Peyer's patch (tissue), 4 donors: ENCODE measurements at places on chromosomes 1 and 21. TPM values are rescaled to one million over a fixed set of nuclear protein-coding genes. Genes with fewer than 3 reads are reported as not detected.

Gene SYPL2
- not detected for total RNA-seq

Gene MCOLN2
- total RNA-seq: 5.6 TPM

Gene KCNJ10
- total RNA-seq: not detected

Gene KLF17
- total RNA-seq: not detected

Gene CGN
- total RNA-seq: 154 TPM

- no peaks in the 10 kb centered on the region for H3K27me3 ChIP-seq
- no peak for DNase-seq
- no peaks in the 10 kb centered on the region for H3K36me3 ChIP-seq
- H3K4me3 ChIP-seq: no peak overlapping the region
- no peak overlapping the region for H3K27ac ChIP-seq
Observed at GRCh38 chr1:176692431-176692830, 229.5 kb downstream of the PAPPA2 start.

DNA sequence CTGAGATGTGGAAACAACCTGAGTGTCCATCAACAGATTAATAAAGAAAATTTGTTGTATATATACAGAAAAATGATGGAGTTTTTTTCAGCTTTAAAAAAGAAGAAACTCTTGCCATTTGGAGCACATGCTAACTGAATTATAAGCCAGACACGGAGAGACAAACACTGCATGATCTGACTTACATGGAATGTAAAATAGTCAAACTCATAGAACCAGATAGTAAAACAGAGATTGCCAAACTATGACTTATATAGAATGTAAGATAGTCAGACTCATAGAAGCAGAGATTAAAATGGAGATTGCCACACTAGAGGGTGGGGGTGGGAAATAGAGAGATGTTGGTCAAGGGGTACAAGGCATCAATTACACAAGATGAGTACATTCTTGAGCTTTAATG, 1786.6 kb downstream of the PLA2G4A start:
- H3K27me3 ChIP-seq: no peaks in the 10 kb centered on the region
- no peak overlapping the region for H3K27ac ChIP-seq
- DNase-seq: no peak
- H3K4me3 ChIP-seq: no peak overlapping the region
- H3K4me1 ChIP-seq: no peaks in the 10 kb centered on the region

GRCh38 chr21:15761507-15762100, 31.8 kb downstream of the USP25 start:
- H3K36me3 ChIP-seq: no peaks in the 10 kb centered on the region
- no peak overlapping the region for H3K4me3 ChIP-seq
- H3K27me3 ChIP-seq: no peaks in the 10 kb centered on the region
- DNase-seq: peak; percentile 76
- H3K4me1 ChIP-seq: no peaks in the 10 kb centered on the region

DNA sequence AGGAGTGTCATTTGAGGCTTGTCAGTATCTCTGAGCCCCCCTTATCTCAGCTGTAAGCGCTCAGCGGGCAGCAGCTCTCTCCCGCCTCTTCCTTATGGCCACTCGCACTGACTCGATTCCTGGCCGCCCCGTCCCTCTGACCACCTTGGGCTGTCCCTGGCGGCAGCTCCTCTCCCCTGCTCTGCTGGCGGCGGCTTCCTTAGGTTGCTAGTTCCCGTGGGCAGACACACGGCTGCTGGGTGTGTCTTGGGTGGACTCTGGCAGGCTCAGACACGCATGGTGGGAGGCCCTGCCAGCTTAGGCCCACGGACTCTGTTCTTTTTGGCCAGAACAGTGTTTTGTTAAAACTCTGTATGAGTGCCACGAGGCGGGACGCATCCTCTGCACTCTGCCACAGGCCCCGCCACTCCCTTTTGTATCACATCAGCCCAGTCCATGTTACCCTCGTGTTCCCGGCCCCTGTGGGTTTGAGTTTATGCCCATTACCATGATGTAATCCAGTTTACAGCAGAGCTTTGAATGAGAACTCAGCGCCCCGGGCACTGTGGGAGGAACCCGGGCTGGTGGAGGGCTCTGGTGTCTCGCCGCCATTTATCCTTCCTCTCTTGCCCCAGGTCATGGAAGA, 45.9 kb downstream of the COQ8A start:
- no peak overlapping the region for H3K27ac ChIP-seq
- peaks cover 48% of the 10 kb centered on the region for H3K36me3 ChIP-seq
- H3K4me3 ChIP-seq: no peak overlapping the region

DNA sequence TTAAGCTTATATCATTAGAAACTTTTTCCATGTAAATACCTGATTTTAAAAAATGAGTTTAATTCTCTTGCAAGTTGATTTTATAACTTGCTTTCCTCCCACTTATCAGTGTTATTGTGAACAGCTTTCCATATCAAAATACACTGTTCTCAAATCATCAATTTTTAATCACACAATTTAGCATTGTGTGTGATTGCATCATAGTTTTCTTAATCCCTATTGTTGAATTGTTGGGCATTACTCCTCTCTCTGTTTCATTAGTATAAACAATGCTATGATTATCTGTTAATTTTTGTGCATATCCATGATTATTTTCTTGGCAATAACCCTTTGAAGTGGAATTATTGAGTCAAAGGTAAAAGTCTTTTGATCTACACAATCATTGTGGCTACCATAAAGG, 48.7 kb downstream of the ROR1 start:
- no peak overlapping the region for H3K4me3 ChIP-seq
- no peak overlapping the region for H3K27ac ChIP-seq
- no peak for DNase-seq
- H3K4me1 ChIP-seq: no peaks in the 10 kb centered on the region

DNA sequence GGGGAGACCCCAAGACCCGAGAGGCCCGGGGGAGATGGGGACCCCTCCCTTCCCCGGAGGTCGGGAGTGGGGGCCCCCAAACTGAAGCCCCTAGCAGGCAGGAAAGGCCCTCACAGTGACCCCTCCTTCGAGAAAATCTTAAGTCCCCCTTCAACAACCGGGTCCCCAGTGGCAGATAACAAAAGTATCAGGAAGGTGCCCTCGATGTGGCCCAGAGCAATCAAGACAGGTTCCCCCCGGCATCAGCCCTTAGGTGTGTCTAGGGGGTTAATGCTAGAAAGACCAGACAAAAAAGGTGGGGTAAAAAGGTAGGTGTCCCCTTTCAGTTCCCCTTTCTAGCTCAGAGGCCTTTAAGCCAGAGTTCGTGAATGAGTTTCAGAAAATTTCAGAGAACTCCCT, 282 bp upstream of the ECE1 start:
- no peaks in the 10 kb centered on the region for H3K27me3 ChIP-seq
- H3K4me3 ChIP-seq: peak overlapping the region; percentile 68
- no peaks in the 10 kb centered on the region for H3K36me3 ChIP-seq
- DNase-seq: peak; percentile 68
- H3K4me1 ChIP-seq: peaks cover 54% of the 10 kb centered on the region

DNA sequence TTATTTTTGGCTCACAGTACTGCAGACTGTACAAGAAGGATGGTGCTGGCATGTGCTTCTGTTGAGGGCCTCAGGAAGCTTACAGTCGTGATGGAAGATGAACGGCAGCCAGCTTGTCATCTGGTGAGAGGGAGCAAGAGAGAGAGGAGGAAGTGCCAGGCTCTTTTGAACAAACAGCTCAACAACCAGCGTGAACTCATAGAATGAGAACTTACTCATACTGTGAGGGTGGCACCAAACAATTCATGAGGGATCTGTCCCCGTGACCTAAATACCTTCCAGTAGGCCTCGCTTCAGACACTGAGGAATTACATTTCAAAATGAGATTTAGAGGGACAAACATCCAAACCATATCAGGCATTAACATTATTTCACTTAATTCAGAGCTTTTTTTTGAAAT, 84.7 kb downstream of the PKN2 start:
- H3K4me3 ChIP-seq: no peak overlapping the region
- no peaks in the 10 kb centered on the region for H3K27me3 ChIP-seq
- H3K36me3 ChIP-seq: no peaks in the 10 kb centered on the region
- H3K4me1 ChIP-seq: no peaks in the 10 kb centered on the region

- no peak overlapping the region for H3K27ac ChIP-seq
- H3K36me3 ChIP-seq: no peaks in the 10 kb centered on the region
- no peak overlapping the region for H3K4me3 ChIP-seq
- H3K27me3 ChIP-seq: no peaks in the 10 kb centered on the region
- no peak for DNase-seq
- H3K4me1 ChIP-seq: no peaks in the 10 kb centered on the region
Observed at GRCh38 chr1:78168306-78168705, 122.5 kb downstream of the GIPC2 start.

- no peaks in the 10 kb centered on the region for H3K4me1 ChIP-seq
- no peak overlapping the region for H3K27ac ChIP-seq
- no peaks in the 10 kb centered on the region for H3K36me3 ChIP-seq
Observed at GRCh38 chr1:14313731-14314431, 284.6 kb upstream of the KAZN start.

DNA sequence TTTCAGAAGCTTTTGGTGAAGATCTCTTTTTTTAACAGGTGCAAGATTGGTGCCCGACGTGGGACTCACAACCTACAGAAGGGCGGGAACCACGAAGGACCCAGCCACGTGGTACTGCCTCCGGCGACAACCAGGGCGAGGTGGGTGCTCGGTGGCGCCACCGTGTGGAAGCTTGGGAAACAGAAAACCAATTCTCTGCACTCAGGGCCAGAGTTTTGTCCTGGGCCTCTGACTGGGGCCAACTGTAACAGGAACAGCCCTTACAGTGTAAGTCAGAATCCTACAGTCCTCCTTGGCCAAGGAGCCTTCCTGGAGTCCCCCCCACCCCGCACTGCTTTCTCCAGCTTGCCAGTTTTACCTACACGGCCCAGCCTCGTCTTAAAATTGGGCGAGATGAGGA, 11.6 kb upstream of the S100A7A start:
- no peak overlapping the region for H3K4me3 ChIP-seq
- H3K36me3 ChIP-seq: no peaks in the 10 kb centered on the region
- H3K27me3 ChIP-seq: no peaks in the 10 kb centered on the region
- no peaks in the 10 kb centered on the region for H3K4me1 ChIP-seq
- peak; percentile 55 for DNase-seq
- no peak overlapping the region for H3K27ac ChIP-seq

DNA sequence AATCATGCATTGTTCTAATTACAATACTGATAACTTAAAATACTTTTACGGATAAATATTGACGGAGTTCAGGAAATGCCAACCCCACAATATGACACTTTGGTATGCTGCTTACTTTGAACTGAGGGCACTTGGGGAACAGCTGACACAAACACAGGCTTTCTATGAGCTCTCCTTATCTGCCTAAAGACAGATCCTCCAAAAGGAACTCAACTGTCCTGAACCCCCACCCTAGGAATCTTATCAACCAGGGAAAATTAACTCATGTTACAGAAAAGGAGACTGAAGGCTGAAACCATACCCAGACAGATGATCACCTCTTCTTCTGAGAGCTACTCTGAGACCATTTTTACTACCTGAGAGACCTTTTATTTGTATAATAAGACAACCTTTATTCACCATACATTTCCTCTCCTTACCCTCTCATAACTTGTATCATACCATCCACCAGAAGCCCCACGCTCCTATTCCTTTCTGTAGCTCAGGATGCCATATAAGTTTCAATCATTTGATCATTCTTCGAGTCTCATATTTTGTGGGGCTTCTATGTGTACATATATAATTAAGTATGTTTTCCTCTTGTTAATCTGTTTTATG, 239.5 kb downstream of the FAF1 start:
- H3K4me3 ChIP-seq: no peak overlapping the region
- no peaks in the 10 kb centered on the region for H3K27me3 ChIP-seq
- no peaks in the 10 kb centered on the region for H3K36me3 ChIP-seq
- H3K27ac ChIP-seq: no peak overlapping the region
- no peak for DNase-seq

- no peaks in the 10 kb centered on the region for H3K27me3 ChIP-seq
- H3K4me3 ChIP-seq: no peak overlapping the region
- H3K4me1 ChIP-seq: no peaks in the 10 kb centered on the region
- H3K36me3 ChIP-seq: peaks cover 85% of the 10 kb centered on the region
- no peak for DNase-seq
- H3K27ac ChIP-seq: no peak overlapping the region
Observed at GRCh38 chr1:186325239-186325638, 49.8 kb downstream of the TPR start.

GRCh38 chr1:54839824-54840223, 38.7 kb upstream of the TTC22 start:
- H3K27me3 ChIP-seq: no peaks in the 10 kb centered on the region
- H3K36me3 ChIP-seq: no peaks in the 10 kb centered on the region
- H3K4me3 ChIP-seq: no peak overlapping the region

DNA sequence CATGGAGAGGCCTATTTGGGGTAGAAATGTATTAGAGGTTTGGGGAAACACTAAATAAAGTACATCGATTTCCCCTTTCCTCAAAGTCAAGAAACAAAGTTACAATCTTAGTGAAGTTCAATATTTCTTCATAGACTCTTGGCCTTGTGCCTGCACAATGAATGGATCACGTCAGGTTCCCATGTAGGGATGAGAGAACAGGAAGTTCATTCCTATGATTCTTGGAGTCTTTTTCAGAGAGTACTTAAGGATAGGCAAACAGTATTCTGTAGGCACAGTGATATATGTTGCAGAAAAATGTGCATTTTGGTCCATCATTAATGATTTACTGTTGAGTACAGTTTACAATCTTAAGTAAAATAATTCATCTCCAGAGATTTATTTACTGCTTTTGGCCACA, 275.5 kb downstream of the RGS7 start:
- DNase-seq: no peak
- H3K27me3 ChIP-seq: no peaks in the 10 kb centered on the region
- no peak overlapping the region for H3K27ac ChIP-seq
- H3K4me3 ChIP-seq: no peak overlapping the region
- no peaks in the 10 kb centered on the region for H3K36me3 ChIP-seq
